ENCODE measurements at places on chromosomes 16 and 17. TPM values are rescaled to one million over a fixed set of nuclear protein-coding genes. Genes with fewer than 3 reads are reported as not detected.

EVI2A gene
- 0.62 TPM for polyA plus RNA-seq

DNA sequence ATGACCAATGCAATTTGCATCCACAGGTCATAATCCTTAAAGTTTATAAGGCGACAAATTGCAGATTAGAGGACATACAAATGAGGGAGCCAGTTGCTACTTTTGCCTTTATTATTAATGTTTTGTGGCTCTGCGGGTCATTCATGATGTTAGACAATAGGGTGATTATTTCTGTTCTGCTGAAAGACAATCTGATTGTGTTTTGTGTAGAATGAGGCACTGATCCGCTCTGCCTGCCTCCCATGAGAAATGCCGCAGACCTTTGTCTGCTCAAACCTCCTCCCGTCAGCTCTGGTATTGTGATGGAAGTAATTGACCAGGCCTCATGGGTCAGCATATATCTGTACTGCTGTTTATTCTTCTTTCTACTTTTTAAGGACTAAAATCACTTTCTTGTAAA is 224.9 kb downstream of the PRKCA start:
- DNase-seq, result no peak

- peak; percentile 47 for DNase-seq
These were observed 10.5 kb downstream of the DOK4 start for GRCh38 chr16:57475711-57476339.

- no peak for DNase-seq
These were observed 20.9 kb downstream of the UBE2O start for GRCh38 chr17:76432004-76432403.

DNA sequence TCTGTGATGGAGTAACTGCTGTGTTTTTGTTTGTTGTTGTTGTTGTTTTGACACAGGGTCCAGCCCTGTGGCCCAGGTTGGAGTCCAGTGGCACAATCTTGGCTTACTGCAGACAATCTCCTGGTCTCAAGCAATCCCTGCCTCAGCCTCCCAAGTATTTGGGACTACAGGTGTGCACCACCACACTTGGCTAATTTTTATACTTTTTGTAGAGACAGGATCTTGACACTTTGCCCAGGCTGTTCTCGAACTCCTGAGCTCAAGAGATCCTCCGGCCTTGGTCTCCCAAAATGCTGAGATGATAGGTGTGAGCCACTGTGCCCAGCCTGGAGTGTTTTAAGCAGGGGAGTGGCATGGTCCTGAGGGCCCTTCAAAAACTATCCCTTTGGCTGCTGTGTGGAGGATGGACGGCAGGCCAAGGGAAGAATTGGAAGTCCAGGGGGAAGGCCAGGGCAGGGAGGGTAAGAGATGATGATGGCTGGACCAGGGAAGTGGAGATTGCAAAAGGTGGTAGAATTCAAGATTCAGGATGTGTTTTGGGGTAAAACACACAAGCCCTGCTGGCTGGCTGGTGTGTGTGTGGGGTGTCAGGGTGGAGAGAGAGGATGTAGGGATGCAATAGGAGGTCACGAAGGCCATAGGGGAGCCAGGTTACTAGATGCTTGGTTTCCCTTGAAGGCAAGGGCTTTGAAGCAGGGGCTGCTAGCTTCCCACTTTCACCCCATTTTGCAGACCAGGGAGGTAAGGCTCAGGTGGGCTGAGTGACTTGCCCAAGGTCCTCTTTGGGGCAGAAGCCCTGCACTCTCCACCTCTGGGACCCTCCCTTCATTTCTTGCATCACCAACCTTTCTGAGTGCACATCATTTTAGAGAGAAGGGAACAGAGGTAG is 18.8 kb upstream of the PLLP start:
- DNase-seq, result no peak

GRCh38 chr16:48788475-48788874 is 178.5 kb upstream of the N4BP1 start:
- DNase-seq, result no peak

GRCh38 chr16:15601212-15601879 is 41.6 kb downstream of the MARF1 start:
- DNase-seq, result no peak

GRCh38 chr17:14552306-14552705 is 251.4 kb downstream of the HS3ST3B1 start:
- peak; percentile 28 for DNase-seq

GRCh38 chr16:21698169-21699032 is 34.6 kb downstream of the OTOA start:
- no peak for DNase-seq

DNA sequence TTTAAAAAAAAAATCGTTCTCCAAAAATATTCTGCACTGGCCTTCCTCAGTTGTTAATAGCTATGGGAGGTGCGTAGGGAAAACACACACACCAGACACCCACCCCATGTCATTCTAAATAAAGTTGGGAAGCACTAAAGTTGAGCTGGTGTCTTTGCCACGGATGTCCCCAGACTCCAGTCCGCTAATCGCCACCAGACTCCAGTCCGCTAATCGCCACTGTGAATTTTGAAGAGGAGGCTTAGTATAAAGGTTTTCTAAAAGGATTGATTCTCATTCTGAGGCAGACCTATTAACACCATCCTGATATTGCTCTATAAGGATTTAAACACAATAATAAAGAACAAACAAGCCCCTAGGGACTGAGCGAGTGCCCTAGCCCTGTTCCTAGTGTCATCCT is 22.7 kb upstream of the CPSF4L start:
- no peak for DNase-seq

GRCh38 chr17:31548709-31549108 is 157.2 kb downstream of the RAB11FIP4 start:
- no peak for DNase-seq

GRCh38 chr16:68993885-68994284 is 111.6 kb upstream of the HAS3 start:
- peak; percentile 91 for DNase-seq

DNA sequence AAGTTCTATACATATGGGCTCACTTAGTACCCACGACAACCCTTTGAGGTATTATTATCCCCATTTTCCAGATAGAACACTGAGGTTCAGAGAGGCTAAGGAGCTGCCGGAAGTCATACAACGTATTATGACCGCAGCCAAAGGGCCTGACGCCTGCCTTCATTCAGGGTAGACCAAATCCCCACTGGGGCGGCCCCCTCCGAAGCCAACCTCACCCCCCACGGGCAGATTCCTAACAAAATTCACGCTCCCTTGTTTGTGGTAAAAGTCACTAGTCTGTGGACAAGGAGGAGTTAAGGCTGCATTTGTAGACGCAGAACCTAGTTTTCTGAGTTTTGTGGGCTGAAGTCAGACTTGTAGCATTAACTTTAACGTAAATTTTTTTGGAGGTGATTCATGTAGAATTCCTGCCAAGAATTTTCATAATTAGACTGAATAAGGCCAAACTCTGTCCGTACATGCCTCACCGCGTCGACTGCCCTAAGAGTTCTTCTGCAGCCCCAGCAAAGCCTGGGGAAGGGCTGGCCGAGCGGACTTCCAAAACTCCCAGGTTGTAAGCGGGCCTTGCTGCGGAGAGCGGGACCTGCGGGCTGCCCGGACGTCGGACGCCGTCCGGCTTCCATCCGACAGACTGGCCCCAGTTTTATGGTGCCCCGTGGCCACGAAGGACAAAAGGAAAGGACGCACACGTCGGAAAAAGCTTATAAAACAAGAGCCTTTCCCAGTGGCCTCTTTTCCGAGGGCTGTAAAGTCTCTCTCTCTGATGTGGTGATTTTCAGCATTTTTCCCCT is 75.7 kb downstream of the NXN start:
- DNase-seq, result peak; percentile 93

Measured in GM23248 (cell line).